ENCODE measurements at places on chromosomes 11 and 22. TPM values are rescaled to one million over a fixed set of nuclear protein-coding genes. Genes with fewer than 3 reads are reported as not detected.

GRCh38 chr22:28911777-28912669 lies 28.7 kb downstream of the ZNRF3 start:
- peaks cover 24% of the 10 kb centered on the region for H3K4me1 ChIP-seq
- H3K27ac ChIP-seq: no peak overlapping the region
- no peak overlapping the region for H3K4me3 ChIP-seq
- peaks cover 31% of the 10 kb centered on the region for H3K27me3 ChIP-seq

DNA sequence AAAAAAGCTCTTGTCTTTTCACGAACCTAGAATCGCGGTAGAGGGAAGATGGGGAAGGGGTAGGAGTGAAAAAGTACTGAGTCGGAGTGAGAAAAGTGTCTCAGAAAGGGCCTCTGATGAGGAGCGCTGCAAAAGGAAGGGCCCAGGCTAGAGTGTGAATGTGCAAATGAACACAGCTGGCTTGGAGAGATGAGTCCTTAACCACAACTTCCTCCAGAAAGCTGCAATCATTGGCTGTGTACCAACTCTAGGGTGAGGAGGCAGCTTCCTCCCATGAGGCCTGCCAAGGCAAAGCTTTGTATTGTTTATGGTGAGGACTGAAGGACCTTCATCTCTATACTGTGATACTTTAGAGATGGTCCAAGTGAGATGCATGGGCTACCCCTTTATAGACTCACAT lies 566.9 kb upstream of the ANO5 start:
- H3K27me3 ChIP-seq: no peaks in the 10 kb centered on the region
- H3K27ac ChIP-seq: no peak overlapping the region
- no peaks in the 10 kb centered on the region for H3K4me1 ChIP-seq
- H3K4me3 ChIP-seq: no peak overlapping the region

The OR5AP2 gene
- total RNA-seq: not detected

GRCh38 chr22:47210112-47210657 lies 447.7 kb downstream of the TBC1D22A start:
- no peak overlapping the region for H3K4me3 ChIP-seq
- no peak for DNase-seq
- no peak overlapping the region for H3K27ac ChIP-seq
- H3K27me3 ChIP-seq: no peaks in the 10 kb centered on the region
- H3K36me3 ChIP-seq: no peaks in the 10 kb centered on the region

DNA sequence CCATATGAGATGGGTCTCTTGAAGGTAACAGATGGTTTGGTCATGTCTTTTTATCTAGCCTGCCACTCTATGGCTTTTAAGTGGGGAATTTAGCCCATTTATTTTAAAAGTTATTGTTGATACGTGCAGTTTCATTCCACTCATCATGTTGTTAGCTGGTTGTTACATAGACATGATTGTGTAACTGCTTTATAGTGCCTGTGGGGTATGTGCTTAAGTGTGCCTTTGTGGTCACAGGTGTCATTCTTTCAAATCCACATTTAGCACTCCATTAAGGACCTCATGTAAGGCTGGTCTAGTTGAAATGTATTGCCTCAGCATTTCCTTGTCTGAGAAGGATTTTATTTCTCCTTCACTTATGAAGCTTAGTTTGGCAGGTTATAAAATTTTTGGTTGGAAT lies 263.8 kb upstream of the LUZP2 start:
- no peak overlapping the region for H3K4me3 ChIP-seq
- DNase-seq: no peak
- no peaks in the 10 kb centered on the region for H3K36me3 ChIP-seq
- no peaks in the 10 kb centered on the region for H3K4me1 ChIP-seq

DNA sequence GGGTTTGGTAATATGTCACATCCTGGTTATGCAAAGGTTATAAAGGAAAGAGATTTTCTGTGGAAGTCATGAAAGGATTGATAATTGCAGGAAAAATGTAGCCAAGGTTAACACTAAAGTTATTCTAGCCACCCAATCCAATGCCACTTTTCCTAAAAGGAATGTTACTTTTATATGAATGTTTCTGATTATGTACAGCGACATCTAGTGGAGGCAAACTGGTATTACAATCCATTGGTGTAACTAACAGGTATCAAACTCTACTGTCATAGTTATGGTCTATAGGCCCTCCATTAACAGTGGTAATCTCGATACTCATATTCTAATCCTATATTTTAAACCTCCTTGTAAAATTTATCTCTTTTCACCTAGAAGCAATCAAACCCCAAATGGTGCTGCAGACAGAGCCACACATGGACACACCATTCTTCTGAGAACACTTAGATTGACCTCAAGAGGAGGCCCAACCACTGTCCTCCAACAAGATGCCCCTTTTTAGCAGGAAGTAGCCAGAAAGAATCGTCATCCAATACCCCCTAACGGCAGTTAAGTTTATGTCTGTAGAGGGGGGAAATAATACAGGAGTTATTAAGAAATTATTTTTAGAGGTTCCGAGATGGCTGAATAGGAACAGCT lies 74.9 kb upstream of the RAG2 start:
- H3K27ac ChIP-seq: no peak overlapping the region
- H3K36me3 ChIP-seq: no peaks in the 10 kb centered on the region
- H3K4me3 ChIP-seq: no peak overlapping the region
- H3K4me1 ChIP-seq: no peaks in the 10 kb centered on the region

GRCh38 chr11:86068951-86069407 lies at the start of gene PICALM:
Gene PICALM, minus strand, starts transcription at chr11:86069084. Its CDS starts 304 bp downstream, at chr11:86068780.
- no peaks in the 10 kb centered on the region for H3K27me3 ChIP-seq
- peak; percentile 98 for DNase-seq
- peak within 1 kb of the TSS; percentile 98 for H3K27ac ChIP-seq
- H3K4me3 ChIP-seq: peak within 1 kb of the TSS; percentile 100
- peaks cover 21% of the 10 kb centered on the region for H3K4me1 ChIP-seq
